ENCODE measurements at places on chromosomes 7 and 10. TPM values are rescaled to one million over a fixed set of nuclear protein-coding genes. Genes with fewer than 3 reads are reported as not detected.

CRTAC1 gene
- polyA plus RNA-seq, result 0.36 TPM

DNA sequence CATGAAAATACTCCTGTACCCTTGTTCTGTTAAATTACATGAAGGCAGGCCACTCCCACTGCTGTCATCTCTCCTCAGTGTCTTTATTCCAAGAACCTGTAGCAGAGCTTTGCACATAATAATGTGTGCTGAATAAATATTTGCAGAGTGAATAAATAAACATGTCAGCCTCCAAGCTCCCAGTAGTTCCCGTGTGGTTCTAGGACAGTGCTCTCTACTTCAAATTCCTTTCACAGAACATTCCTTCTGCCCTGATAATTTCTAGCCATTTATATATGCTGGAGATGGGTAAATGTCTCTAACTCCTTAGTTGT, 20.3 kb upstream of the HYAL4 start:
- DNase-seq, result no peak

FEZF1 gene
- not detected for polyA plus RNA-seq

DNA sequence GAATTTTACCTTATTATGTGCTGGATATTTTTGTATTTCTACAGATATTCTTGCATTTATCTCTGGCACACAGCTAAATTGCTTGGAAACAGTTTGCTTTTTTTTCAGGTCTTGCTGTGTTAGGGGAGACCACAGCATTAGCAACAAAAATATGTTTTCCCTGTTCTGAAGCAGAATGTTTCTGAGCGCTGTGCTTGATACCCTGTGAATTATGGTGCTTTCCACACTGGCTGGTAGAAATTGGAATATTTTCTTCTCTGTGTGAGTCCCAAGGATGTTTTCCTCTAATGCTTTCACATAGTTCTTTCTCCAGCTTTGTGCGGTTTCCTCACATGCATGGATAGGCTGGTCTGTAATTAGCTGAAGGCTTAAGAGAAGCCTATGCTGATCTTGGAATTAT, 651.6 kb upstream of the IGFBP3 start:
- DNase-seq, result no peak

DNA sequence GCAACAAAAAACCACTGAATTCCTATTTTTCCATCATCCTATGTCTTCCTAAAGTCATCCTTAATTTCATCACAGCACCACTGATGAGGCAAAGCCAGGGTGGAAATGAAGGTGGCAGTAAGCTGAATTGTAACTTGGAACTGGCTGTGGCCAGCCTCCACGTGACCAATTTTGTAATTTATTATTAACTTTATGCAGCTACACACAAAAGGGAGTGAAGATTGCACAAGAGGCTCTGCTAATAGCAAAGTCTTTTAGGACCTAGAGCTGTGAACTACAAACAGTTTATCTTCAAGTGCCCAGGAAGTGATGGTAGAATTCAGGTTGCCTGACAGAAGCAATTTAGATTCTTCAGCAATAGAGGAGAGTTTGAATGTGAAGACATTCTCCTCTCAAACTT, 176.4 kb downstream of the CCDC71L start:
- no peak for DNase-seq

GRCh38 chr10:130105724-130106123, 4.9 kb downstream of the C10orf143 start:
- no peak for DNase-seq

GTF2IRD2 gene
- 10.9 TPM for polyA plus RNA-seq

DNA sequence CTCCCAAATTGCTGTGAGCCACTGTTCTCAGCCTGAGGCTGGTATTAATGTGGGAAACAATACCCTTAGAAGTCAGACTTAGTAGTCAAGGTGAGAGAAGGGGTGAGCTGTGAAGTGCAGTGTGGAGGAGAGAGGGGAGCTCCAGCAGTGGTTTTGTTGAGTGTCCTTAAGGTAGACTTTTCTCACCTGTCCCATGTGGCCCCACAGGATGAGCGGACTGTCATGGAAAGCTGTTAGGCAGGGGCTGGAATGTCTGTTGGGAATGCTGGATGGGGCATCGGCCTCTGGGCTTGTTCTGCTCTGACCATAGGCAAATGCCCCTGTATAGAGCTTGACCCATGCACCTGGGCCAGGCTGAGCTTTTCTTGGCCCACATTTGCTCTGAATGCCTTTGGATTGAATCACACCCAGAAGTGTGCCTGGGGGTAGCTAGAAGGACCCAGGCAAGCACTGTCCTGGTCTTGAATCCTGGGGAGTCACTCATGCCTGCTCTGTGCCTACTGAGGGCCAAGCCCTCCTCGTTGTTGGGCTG, 36.3 kb upstream of the SH2D4B start:
- no peak for DNase-seq

GRCh38 chr10:6038071-6038631, 24.0 kb downstream of the IL2RA start:
- DNase-seq, result no peak

DNA sequence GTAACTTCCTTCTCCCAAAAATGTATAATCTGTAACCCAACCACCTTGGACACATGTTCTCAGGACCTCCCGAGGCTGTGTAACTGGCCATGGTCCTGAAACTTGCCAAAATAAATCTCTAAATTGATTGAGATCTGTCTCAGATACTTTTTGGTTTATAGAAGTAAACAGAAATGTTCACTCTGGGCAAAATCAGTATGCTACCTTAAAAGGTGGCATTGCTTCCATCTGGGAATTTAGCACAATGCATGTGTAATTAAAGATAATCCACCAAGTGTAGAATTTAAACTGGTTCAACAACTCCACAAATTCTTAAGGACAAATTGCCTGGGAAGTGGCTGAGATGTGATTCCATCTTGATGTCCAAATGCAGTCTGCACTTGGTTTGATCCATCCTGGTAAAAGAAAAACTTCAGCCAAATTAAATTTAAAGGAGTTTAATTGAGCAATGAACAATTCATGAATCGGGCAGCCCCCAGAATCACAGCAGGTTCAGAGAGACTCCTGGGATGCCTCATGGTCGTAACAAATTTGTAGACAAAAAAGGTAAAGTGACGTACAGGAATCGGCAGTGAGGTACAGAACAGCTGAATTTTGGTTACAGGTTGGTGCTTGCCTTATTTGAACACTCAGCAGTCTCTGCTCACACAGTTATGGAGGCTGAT, 102.6 kb upstream of the PFKP start:
- no peak for DNase-seq

- peak; percentile 27 for DNase-seq
Measured at GRCh38 chr7:92754919-92755581, 81.3 kb downstream of the CDK6 start.

VWA2 gene
- polyA plus RNA-seq, result 2.6 TPM

UROS gene
- polyA plus RNA-seq, result 57.8 TPM

DNA sequence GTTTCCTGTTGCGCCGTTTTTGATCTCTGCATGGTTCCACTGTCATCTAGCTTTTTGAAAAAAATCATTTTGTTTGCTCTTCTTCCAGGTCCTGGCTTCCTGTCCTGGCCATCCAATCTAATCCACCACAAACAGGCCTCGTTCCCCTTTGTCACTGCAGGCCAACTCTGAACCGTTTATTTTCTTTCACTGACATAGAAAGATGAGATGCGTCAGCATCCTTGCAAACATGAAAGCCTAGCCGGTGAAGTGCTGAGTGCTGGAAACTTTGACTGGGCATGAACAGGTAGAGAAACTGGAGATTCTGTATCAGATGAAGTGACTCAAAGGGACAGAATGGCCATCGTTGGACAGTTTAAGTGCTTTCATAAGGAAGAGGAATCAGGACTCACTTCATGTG, 1247.8 kb downstream of the TYW1 start:
- DNase-seq, result no peak

DNA sequence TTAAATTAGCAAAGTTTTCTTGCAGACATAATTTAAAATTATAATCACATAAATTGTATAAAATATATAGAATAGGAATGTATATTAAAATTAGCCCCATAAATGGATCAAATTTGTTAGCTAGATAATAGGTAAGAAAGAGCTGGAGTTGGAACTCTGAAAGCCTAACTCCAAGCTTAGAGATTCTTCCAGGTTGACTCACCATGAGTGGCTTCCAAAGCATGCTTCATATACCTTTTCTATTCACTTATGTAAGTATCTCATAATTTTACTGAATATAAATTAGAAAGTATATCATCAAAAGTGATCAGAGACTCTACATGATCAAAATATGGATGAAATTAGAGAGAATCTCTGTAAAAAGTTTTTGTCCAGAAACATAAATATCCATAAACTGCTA, 320.7 kb upstream of the MAGI2 start:
- DNase-seq, result no peak

PPP1R9A gene
- 23.4 TPM for polyA plus RNA-seq

DNA sequence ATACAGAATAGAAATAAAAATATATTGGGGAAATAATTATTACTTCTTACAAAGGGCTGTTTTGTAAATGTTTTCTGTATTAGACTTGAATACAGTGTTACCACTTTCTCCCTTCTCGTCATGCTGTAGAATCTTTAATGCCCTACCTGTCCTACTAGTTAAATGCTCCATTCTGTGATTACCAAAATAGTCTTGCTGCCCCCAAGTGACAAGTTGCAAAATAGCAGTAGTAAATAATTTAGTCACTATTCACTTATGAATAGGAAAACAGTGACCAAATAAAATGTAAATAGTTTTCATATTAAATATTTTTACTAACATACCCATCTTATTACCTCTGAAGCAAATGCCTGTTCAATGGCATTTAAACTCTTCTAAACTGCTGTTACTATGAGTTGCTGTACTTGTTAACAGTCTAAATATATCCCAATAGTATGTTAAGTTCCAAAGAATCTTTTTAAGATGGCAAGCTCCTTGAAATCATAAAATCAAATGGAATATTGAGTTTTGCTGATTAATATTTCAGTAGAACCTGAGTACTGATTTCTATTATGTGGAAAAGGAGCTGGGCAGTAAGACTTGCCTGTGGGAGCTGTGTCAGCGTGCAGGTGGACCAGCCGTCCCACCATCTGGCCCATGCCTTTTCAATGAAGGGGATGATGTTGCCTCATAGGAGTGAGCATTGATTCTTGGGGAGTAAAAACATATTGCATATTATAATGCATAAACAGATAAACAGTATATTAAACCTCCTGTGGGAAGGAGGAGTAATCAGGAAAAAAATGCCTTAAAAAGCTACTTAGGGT, 18.1 kb upstream of the OIT3 start:
- DNase-seq, result peak; percentile 22

GRCh38 chr7:123305840-123306375, 106.1 kb upstream of the SLC13A1 start:
- no peak for DNase-seq

CFAP46 gene
- polyA plus RNA-seq, result 1.1 TPM

CYP2E1 gene
- 1.7 TPM for polyA plus RNA-seq

DNA sequence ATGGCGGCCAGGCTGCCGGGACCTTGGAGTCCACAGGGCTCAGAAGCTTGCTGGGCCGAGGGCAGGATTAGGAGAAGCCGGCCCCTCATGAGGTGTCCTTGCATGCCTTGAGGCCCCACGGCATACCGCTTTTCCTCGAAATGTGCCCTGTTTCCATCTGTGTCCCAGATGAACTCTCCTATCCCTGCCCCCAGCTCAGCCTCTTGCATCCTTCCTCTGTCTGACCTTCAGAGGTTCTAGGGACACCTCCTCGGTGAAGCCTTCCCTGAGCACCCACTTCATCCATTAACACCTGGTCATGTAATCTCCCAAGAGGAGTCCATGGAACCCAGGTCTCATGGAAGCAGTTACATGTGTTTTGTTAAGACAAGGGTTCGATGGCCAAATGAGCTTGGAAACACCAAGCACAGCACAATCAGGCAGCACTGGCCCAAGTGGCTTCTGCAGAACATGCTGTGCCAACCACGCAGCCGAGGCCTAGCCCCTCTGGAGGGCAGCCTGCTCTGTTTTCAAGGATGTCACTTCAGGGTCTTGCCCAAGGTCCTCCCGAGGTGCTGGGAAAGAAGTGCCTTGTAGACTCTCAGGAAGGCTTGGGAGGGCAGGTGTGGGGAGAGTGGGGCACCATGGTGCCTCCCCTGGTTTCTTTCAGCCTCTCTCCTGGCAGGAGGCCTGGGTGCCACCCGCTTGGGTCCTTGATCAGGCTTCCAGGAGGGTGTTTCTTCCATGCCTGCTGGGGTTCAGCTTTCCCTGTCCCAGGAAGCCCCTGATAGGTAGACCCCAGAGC, 124.3 kb downstream of the NEURL1 start:
- no peak for DNase-seq

DNA sequence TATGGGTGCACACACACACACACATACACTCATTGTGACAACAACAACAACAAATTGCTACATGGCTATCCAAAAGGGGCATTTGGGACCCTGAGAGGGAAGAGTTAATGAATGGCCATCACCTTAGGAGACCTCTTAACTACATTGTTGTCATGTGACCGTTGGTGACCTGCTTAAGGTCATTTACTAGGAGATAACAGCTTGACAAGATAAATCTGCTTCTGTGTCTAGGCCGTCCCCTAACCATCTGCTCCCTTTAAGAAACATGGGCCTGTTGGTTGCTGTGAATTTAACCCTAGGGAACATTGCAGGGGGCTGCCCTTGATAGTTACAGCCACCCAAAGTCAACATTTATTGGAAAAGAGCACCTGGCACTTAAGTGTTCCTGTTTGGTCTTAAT, 29.7 kb downstream of the C1QL3 start:
- no peak for DNase-seq

- DNase-seq, result no peak
Measured at GRCh38 chr10:91038971-91039370, 118.1 kb upstream of the ANKRD1 start.

GRCh38 chr10:132745511-132745910, 40.4 kb downstream of the NKX6-2 start:
- no peak for DNase-seq

CCL24 gene
- polyA plus RNA-seq, result not detected

- DNase-seq, result no peak
Measured at GRCh38 chr10:79372871-79373270, 25.6 kb downstream of the PPIF start.

PON1 gene
- 0.35 TPM for polyA plus RNA-seq

GRCh38 chr10:130361351-130362105, 225.3 kb downstream of the GLRX3 start:
- DNase-seq, result no peak

GRCh38 chr7:66140924-66141323, 26.3 kb downstream of the CRCP start:
- peak; percentile 71 for DNase-seq

TMEM139 gene
- 0.98 TPM for polyA plus RNA-seq

DNA sequence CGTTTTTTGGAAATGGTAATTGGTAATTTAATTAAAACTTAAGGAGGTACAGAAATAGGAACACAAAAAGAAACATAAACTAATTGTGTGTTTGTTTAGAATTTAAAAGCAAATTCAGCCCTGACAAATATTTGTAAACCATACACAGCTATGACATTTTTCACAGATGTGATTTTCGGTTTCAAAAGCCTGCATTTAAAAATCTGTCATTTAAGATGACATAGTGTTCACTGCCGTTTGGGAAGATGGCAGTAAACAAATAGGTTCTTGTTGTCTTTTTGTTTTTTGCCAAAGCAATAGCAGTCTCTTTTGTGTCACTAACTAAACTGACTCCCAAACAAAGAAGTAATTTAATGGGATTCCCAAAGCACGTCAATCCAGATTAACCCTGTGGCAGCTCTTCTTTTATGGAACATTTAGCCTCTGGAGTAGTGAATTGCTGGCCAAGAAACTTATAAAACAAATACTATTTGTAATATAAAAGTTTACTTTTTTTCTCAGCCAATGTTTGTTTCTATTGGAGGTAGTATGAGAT, 697.6 kb downstream of the PHTF2 start:
- DNase-seq, result no peak

TCAF2 gene
- polyA plus RNA-seq, result 21.5 TPM
